ENCODE measurements at places on chromosomes 4 and X.

DNA sequence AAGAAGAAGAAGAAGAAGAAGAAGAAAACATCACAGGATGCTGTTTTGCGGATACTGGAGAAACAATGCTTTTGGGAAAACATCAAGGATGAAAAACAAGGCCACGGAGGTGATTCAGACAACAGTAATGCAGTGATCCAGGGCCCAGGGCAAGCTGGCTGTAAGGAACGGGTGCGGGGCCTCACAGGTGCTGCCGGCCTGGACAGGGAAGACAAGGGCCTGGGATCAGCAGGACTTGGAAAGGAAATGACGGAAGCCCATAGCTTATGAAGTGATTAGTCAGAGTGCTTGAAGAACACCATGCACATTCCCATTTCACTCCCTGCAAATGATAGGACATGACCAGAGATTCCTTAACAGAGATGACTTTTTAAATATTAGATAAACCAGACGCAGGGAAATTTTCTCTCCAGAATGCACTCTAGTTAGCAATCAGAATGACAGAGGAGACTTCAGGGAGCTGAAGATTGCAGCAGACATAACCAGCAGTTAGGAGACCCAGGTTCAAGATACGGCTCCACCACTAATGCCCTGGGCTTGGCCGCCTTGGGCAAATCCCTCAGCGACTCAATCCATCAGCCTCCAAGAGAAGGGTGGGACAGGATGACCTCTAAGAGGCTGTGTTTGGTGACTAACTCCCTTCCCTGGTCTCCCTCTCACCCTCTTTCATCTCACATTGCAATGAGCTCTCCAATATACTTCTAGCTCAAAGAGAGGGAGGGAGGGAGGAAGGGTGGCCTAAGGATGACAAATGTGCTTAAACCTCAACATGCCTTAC lies 54.1 kb downstream of the APBB2 start:
- DNase-seq: no peak

- no peak for DNase-seq
Measured at GRCh38 chrX:14927401-14927800, 54.2 kb downstream of the MOSPD2 start.

- no peak for DNase-seq
Measured at GRCh38 chr4:3402491-3403347, 39.0 kb upstream of the HGFAC start.

- DNase-seq: no peak
Measured at GRCh38 chrX:149652232-149652981, 20.8 kb upstream of the TMEM185A start.

GRCh38 chr4:173264245-173264644 lies 69.9 kb downstream of the HMGB2 start:
- no peak for DNase-seq

DNA sequence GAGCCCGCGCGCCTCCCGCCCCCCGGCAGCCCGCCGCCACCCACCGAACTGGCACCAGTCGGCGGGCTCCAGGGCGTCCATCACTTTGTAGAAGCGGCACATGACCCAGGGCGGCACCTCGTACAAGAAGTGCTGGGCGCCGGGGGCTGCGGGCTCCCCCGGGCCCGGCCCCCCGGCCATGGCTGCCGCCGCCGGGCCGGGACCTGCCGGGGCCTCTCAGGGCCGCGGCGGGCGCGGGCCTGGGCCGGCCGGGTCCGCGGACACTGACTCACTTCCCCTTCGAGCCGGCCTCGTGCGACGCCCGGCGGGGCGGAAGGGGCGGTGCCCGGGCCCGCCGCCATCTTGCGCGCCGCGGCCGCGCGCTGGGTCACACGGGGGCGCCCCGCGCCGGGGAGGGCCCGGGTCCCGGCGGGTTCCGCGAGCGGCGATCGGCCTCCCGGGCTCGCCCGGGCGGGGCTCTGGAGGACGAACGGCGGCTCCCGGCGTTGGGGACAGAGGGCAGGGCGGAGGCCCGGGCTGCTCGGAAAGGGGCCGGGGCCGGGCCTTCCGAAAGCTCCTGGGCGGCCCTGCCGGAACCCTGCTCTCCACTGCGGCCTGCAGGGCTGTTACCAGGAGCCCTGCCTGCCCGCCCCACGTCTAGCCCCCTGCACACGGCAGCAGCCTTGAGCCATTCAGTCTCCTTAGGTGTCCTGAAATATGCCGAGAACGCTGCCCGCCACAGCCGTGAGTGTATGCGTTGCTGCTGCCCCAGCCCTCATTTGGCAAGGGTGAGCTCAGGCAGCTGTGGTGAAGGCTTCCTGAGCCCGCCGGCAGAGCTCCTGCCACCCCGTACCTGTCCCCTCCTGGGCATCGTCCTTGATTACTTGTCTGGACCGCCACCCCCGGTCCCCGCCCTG lies at the start of gene IRAK1:
Gene IRAK1 (minus strand): TSS at position 270 of the 896 bp plus-strand sequence. CDS start 90 bp downstream, at position 180.
- DNase-seq: no peak

- no peak for DNase-seq
Measured at GRCh38 chrX:47802589-47802988, 34.1 kb upstream of the ZNF81 start.

DNA sequence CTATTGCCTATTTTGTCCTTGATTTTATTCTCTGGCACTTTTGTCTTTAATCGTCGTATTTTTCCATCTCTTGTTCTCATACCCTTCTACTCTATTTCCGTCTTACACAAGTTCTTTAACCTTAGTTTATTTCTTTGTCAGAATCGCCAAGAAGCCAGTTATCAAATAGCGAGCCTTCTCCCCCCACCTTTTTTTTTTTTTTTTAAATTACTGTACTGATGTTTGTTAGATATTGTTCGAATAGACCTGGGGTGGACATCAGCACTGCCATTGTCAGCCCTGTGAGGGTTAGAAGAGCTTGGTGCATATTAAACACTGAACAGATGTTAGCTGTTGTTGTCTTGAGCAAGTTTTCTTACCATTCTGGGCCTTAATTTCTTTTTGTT lies 1.2 kb downstream of the SPCS3 start:
- DNase-seq: no peak

GRCh38 chrX:118694638-118695037 lies 32.8 kb upstream of the IL13RA1 start:
- DNase-seq: no peak

DNA sequence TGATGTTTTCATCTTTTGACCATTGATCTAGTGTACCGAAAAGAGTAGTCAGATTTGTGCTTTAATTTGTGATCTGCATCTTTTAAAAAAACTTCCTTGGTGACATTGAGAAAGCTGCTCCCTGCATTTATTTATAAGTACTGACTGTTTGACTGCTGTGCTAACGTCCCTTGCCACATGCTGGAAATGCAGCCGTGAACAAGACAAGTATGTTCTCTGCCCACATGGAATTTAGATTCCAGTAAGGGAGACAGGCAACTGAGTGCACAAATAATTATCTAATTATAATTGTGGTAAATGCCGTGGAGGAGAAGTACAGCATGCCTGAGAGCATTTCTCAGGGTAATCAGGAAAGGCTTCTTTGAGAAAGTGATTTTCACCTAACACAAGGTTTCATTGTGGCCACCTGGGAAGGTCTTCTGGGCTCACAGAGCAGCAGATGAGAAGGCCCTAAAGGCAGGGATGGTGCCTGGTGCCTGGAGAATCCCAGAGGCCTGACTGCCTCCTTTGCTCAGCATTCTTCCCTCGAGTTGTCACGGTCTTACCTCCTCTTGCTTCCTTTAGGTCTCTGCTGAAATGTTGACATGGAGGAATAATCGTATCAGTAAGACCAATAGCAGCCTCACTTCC lies 55.8 kb downstream of the PTTG2 start:
- DNase-seq: no peak

DNA sequence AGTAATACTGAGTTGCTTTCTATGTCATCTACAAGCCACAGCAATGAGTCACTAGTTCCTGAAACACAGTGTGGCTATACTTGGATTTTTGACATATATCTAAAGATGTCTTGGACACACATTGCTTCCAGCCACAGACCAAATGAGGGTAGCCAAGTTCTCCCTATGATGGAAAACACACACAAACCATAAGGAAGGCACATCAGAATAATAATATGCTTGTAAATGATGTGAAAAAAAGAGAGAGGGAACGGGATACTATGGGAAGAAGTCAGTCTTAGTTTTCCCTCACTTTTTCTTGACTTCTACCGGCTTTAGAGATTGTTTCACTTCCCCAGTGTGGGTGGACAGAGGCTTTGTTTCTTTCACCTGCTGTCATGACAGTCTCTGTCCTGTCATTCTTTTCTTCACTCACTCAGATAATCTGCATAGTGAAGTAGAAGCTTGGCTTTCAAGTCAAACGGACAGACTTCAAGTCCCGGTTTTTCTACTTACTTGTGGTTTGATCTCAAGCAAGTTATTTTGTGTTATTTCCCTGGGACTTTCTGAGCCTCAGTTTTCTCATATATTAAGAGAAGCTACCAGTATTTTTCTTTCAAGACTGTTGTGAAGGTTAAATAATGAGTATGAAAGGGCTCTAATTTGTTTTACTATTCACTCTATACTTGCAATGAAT lies 34.7 kb downstream of the P2RY10 start:
- no peak for DNase-seq

- DNase-seq: no peak
Measured at GRCh38 chr4:74830928-74831327, 36.6 kb upstream of the BTC start.

GRCh38 chr4:34170946-34171345 lies 2073.4 kb downstream of the ARAP2 start:
- no peak for DNase-seq
